ENCODE measurements at places on chromosomes 12 and 14. TPM values are rescaled to one million over a fixed set of nuclear protein-coding genes. Genes with fewer than 3 reads are reported as not detected.

Gene KMT2D
- total RNA-seq: 16.4 TPM

Gene TRPV4
- 8.7 TPM for total RNA-seq

Gene PROX2
- total RNA-seq: not detected

Gene GDF3
- not detected for total RNA-seq

Gene TMEM253
- not detected for total RNA-seq
